ENCODE measurements at places on chromosomes 13 and 19.

DNA sequence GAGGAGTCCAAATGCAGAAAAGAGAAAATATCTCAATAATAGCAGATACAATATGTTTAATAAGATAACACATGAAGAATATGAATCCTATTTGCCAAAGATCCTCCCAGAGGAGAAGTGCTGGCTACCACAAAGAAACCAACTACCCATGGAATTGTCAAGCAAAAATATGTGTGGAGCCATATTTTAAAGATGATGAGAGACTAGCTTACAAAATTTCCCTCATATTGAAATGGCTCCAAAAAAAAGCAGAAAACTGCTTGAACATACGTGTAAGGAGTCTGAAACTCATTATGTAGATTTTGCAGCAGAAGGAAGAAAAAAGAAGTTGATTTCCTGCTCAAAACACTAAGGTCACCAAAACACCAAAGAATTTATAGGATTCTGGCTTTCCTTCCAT lies 94.2 kb downstream of the USP12 start:
- DNase-seq, result no peak

- no peak for DNase-seq
Observed at GRCh38 chr13:77222909-77223308, 104.0 kb downstream of the MYCBP2 start.

- DNase-seq, result no peak
Observed at GRCh38 chr13:45896285-45896684, 44.7 kb upstream of the SIAH3 start.

DNA sequence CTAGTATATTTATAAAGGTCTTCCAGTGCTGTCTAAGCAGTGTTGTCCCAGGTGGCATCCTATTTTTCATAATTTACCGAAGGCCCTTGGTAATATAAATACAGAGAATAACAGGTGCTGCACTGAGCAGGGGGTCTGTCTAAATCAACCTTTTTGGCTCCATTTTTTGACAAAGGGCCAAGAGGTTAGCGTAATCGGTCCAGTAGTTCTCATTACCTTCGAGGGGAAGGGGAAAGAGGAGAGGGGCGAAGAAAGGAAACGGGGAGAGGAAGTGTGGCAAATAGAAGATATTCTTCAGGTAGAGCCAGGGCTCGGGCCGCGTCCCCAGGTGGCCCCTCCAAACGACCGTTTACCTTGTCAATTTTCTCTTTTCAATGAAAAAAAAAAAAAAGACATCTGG lies 749 bp upstream of the PAN3 start:
- DNase-seq, result no peak

GRCh38 chr19:29173896-29174295 lies 39.1 kb downstream of the UQCRFS1 start:
- DNase-seq, result no peak

DNA sequence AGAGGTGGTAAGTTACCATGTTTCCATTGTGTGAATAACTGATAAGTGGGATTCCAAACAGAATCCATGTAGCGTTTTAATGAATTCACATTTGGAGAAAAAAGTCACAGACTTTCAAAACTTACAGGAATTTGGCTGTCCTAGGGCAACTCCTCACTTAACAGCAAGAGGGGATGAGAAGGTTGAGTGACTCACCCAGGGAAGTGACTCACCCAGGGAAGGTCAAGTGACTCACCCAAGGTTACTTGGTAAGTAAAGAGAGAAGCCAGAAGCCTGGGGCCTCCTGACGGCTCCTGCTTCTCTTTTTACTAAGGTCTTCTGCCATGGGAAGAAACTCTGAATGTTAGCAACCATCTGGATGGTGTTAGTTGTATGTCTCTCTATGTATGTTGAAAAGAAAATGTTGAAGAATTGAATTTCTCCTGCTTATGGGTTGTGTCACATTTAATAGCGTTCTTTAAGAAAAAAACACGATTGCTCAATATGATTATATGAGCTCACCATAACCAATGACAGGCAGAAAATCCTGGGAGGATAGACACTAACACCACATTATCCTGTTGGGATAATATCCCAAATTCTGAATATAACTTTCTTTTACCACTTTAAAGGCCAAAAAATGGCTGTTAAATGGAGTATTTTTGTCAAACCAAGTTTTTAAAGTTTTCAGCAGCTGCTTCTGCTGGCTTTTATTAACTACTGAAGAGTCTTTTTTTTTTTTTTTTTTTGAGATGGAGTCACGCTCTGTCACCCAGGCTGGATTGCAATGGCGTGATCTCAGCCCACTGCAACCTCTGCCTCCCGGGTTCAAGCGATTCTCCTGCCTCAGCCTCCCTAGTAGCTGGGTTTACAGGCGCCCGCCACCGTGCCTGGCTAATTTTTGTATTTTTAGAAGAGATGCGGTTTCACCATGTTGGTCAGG lies 195.6 kb downstream of the GGACT start:
- DNase-seq, result no peak

DNA sequence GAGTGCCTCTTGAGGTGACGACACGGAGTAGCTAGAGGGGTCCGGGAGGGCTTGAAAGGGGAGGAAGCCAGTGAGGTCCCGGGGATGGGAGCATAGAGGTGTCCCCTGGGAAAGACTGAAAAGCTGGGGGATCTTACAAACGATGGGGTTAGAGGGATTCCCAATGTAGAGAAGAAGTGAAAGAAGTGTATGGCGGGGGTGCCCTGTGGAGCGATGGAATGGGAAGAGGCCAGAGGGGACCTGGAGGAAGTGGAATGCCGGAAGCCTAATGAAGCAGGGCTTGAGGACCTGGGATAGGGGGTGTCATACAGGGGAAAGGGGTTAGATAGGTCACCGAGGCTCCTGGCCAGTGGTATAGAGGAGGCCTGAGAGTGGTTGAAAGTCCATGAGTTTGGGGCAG lies 580 bp downstream of the AP2A1 start:
- no peak for DNase-seq

DNA sequence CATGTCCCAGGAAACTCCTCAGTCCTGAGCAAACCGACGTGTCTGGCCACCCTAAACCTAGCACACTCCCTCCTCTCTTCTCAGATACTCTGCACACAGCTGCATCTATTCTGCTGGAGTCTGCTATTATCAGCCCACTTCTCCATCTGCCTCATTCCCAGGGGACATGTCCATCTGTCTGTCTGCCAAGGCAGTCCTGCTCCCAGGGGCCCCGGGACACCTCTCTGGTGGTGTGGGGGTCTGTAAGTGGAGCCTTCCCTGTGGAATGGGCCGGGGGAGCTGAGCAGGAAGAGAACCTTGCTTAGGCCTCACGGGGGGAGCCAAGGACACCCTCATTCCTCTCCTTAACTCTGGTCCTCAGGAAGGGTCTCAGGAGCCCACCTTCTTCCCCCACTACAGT lies 72.7 kb downstream of the ERICH6B start:
- DNase-seq, result no peak

Measured in hippocampal formation (tissue), 2 donors.